ENCODE measurements at places on chromosomes 3 and 15. TPM values are rescaled to one million over a fixed set of nuclear protein-coding genes. Genes with fewer than 3 reads are reported as not detected.

DNA sequence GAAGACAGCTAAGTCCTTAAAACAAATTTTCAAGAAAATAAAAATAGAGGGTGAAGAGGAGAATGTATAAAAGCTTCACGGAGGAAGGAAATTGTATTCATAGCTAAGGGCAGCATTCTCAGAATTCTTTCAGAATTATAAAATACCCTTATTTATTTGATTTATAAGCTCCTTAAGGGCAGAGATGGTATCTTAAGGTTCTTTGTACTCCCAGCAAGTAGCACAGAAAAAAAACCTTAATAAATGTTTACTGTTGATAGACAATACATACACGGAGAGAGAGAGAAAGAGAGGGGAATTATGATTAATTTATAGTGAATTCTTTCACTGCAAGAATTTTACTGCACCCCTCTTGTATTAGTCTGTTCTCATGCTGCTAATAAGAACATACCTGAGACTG lies 375.6 kb upstream of the CCDC54 start:
- DNase-seq: no peak
- no peak overlapping the region for H3K27ac ChIP-seq

DNA sequence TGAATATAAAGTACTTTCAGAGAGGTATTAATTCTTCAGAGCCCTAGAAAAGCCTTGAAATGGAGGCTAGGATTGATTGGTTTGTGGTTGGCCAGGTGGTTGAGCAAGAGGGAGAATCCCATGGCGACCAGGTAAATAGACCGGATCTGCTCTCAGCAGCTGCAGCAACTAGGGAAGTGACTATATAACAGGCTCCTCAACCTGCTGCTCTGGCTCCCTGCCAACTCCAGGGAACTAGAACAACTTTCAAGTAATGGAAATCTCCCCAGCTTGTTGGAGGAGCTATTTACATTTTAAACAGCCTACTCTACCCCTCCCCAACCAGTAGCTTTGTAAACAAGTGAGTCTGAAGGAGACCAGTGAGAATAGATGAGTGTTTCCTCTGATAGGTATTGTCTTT lies 121.8 kb upstream of the CADM2 start:
- H3K36me3 ChIP-seq: no peaks in the 10 kb centered on the region
- no peak overlapping the region for H3K27ac ChIP-seq
- no peak for DNase-seq
- no peak overlapping the region for H3K4me3 ChIP-seq
- H3K27me3 ChIP-seq: no peaks in the 10 kb centered on the region

Gene SLC9C1
- total RNA-seq: not detected

- H3K27me3 ChIP-seq: no peaks in the 10 kb centered on the region
- peaks cover 17% of the 10 kb centered on the region for H3K4me1 ChIP-seq
- no peak overlapping the region for H3K4me3 ChIP-seq
- DNase-seq: no peak
Observed at GRCh38 chr3:31885235-31885634, 95.8 kb downstream of the OSBPL10 start.

Gene CFAP20DC
- total RNA-seq: 5.4 TPM

Gene PLCL2
- total RNA-seq: 5.6 TPM
